ENCODE measurements at places on chromosomes 2 and 18. TPM values are rescaled to one million over a fixed set of nuclear protein-coding genes. Genes with fewer than 3 reads are reported as not detected.

- no peak for DNase-seq
- no peak overlapping the region for H3K4me3 ChIP-seq
- no peaks in the 10 kb centered on the region for H3K4me1 ChIP-seq
- no peak overlapping the region for H3K27ac ChIP-seq
These were observed 78.4 kb downstream of the ARHGEF4 start for GRCh38 chr2:130915149-130915548.

- no peaks in the 10 kb centered on the region for H3K4me1 ChIP-seq
- H3K4me3 ChIP-seq = no peak overlapping the region
- H3K27me3 ChIP-seq = no peaks in the 10 kb centered on the region
- H3K36me3 ChIP-seq = no peaks in the 10 kb centered on the region
- H3K27ac ChIP-seq = no peak overlapping the region
These were observed 4.4 kb downstream of the SLC5A7 start for GRCh38 chr2:107990718-107991117.

DNA sequence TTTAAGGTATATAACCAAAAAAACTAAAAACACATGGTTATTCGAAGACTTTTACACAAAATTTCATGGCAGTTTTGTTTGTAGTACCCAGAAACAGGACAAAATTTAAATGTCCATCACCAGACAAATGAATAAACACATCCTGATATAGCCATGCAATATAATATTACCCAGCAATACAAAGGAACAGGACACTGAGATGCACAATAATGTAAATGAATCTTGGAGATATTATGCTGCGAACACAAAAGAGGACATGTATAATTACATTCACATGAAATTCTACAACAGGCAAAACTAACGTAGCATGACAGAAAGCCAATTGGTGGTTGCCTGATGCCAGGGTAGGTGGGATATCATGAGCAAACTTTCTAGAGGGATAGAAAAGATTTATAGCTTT, 92.4 kb upstream of the OTX1 start:
- no peak overlapping the region for H3K4me3 ChIP-seq
- no peak overlapping the region for H3K27ac ChIP-seq
- no peaks in the 10 kb centered on the region for H3K27me3 ChIP-seq
- no peak for DNase-seq

CD207 gene
- total RNA-seq = 0.16 TPM

GRCh38 chr2:37809525-37809924, 115.6 kb upstream of the RMDN2 start:
- no peak overlapping the region for H3K27ac ChIP-seq
- H3K4me1 ChIP-seq = peaks cover 7% of the 10 kb centered on the region
- no peak overlapping the region for H3K4me3 ChIP-seq
- no peaks in the 10 kb centered on the region for H3K36me3 ChIP-seq
- DNase-seq = no peak

GRCh38 chr2:180413336-180413735, 406.2 kb upstream of the CWC22 start:
- no peak for DNase-seq
- H3K27ac ChIP-seq = no peak overlapping the region
- H3K4me3 ChIP-seq = no peak overlapping the region
- no peaks in the 10 kb centered on the region for H3K36me3 ChIP-seq
- no peaks in the 10 kb centered on the region for H3K27me3 ChIP-seq

CIB4 gene
- not detected for total RNA-seq

PID1 gene
- total RNA-seq = 11.3 TPM

- DNase-seq = no peak
- no peak overlapping the region for H3K27ac ChIP-seq
- H3K27me3 ChIP-seq = no peaks in the 10 kb centered on the region
- no peaks in the 10 kb centered on the region for H3K36me3 ChIP-seq
These were observed 414.6 kb downstream of the ZNF516 start for GRCh38 chr18:76080430-76080829.

ITGB6 gene
- 2.6 TPM for total RNA-seq

HTR2B gene
- total RNA-seq = not detected

OSR1 gene
- 3.0 TPM for total RNA-seq

DNA sequence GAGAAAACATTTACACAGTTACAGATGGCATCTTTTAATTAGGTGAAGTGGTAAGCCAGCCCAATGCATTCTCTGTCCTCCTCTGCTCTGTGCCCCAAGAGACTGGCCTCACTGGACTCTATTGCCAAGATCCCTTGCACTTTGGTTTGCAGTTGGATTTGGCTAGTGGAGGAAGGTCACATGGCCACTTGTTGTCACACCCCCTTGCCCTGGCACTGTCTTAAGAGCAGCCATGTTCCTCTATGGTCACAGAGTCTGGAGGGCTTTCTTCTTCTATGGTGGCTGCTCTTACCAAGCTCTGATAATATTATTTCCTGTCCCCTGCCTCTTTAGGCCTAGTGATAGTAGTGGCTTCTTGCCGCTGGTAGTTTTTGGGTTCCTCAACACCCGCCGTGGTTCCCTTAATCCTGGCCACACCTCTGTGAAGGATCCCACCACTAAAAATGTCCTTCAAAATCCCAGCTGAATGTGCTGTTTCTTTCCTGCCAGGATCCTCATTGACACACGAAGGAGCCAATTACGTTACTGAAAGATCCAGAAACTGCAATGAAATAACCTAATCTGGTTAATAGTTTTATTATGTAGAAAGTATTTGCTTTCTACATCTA, 111.1 kb downstream of the CDC42EP3 start:
- H3K36me3 ChIP-seq = no peaks in the 10 kb centered on the region
- peaks cover 24% of the 10 kb centered on the region for H3K4me1 ChIP-seq
- H3K4me3 ChIP-seq = no peak overlapping the region
- no peaks in the 10 kb centered on the region for H3K27me3 ChIP-seq
- DNase-seq = no peak

DNA sequence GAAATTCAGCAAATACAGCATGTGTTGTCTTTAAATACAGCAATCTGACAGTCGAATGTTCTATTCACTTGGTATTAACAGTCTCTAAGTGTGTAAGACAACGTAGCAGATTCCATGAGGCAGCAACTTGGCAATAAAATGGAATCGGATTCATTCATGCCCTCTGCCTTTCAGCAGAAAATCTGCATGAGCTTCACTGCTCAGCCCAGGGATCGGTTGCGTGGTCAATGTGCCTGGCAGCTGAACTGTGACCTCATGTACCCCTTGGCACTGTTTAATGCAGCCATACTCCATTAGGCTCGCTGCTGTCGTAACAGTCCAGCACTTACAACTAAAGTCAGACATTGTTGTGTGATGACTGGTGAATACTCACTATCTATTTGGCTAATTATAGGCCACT, 17.7 kb upstream of the RGPD4 start:
- H3K36me3 ChIP-seq = no peaks in the 10 kb centered on the region
- DNase-seq = no peak

DNA sequence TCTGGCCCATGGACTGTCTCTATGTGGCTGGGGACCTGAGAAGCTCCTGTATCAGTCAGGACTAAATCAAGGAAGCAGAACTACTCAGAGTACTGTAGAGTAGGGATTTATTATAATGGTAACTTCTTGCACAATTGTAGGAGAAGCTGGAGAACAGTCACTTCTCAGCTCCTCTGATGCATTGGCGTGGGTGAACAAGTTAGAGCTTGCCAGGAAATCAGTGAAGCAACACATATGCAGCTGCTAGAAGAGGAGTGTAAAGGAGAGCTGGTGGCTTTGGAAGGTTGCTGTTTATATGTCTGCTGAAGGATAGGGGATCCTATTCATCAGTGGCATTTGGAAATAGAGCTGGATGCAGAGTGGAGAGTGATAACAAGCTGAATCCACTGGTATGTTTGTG, 215.5 kb upstream of the CWC22 start:
- no peaks in the 10 kb centered on the region for H3K27me3 ChIP-seq
- DNase-seq = no peak
- no peak overlapping the region for H3K4me3 ChIP-seq
- H3K36me3 ChIP-seq = no peaks in the 10 kb centered on the region
- H3K27ac ChIP-seq = no peak overlapping the region
- no peaks in the 10 kb centered on the region for H3K4me1 ChIP-seq

DNA sequence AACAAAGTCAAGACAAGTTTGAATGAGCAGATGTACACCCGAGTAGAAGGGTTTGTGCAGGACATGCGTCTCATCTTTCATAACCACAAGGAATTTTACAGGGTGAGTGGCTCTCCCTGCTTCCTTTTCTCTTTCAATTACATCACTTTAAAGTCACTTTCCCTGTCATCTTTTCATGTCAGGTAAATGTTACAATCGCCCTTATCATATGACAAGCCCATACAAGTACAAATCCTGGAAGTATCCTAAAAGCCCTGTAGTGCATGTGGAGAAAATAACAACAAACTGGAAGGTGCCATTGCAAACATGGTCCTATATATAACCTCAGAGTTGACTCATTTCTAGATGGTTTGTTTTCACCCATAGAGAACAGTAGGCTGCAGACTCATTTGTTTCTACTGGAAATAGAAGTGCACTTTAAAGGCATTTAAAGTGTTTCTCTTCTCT, 126.0 kb downstream of the SP100 start:
- no peaks in the 10 kb centered on the region for H3K4me1 ChIP-seq
- no peak overlapping the region for H3K27ac ChIP-seq
- no peak overlapping the region for H3K4me3 ChIP-seq

DNA sequence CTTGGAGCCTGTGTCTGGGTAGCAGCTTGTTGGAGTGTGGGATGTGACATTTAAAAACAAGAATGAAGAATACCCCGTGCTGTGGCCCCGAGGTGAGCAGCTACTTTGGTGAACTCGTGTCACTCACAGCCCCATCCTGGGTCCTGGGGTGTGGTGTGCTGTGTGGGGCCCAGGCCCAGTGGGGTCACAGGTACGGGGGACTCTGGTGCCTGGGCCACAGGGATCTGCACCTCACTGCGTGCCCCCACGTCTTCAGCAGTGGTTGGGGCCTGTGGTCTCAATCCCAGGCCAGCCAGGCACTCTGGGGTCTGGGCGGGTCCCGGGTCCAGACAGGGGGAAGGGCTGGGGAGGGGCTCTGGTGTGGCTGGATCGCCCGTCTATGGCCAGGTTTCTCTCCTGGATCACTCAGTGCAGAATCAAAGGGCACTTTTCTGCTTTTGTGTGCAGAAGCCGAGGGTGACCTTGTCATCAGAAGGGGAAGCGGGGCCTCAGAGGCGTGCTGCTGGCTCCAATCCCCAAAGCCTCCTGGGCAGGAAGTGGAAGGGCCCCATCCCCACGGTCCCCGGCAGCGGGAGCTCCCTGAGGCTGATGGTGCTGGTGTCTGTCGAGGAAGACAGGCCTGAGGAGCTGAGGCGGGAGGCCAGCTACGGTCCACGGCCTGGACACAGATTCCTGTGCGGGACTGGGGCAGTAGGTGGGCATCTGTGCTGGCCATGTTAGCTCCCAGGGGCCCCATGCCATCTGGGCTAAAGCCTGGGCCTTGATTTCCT, 1.4 kb downstream of the GPR35 start:
- H3K27me3 ChIP-seq = no peaks in the 10 kb centered on the region
- peak; percentile 30 for DNase-seq
- no peak overlapping the region for H3K27ac ChIP-seq
- no peaks in the 10 kb centered on the region for H3K36me3 ChIP-seq
- H3K4me3 ChIP-seq = no peak overlapping the region

- H3K36me3 ChIP-seq = no peaks in the 10 kb centered on the region
- no peak overlapping the region for H3K27ac ChIP-seq
- no peaks in the 10 kb centered on the region for H3K27me3 ChIP-seq
- H3K4me1 ChIP-seq = peaks cover 21% of the 10 kb centered on the region
These were observed 33.8 kb downstream of the SDC1 start for GRCh38 chr2:20190876-20191713.

GAREM1 gene
- total RNA-seq = 0.51 TPM

GRCh38 chr2:238499731-238500580, 73.2 kb downstream of the ASB1 start:
- H3K27me3 ChIP-seq = no peaks in the 10 kb centered on the region
- H3K27ac ChIP-seq = no peak overlapping the region
- no peak for DNase-seq
- no peaks in the 10 kb centered on the region for H3K4me1 ChIP-seq
- H3K4me3 ChIP-seq = no peak overlapping the region

- no peaks in the 10 kb centered on the region for H3K27me3 ChIP-seq
- no peaks in the 10 kb centered on the region for H3K4me1 ChIP-seq
- no peak overlapping the region for H3K27ac ChIP-seq
- no peak overlapping the region for H3K4me3 ChIP-seq
- no peak for DNase-seq
These were observed 82.6 kb downstream of the SP100 start for GRCh38 chr2:230498506-230499107.

ACKR3 gene
- total RNA-seq = 3.9 TPM

GRCh38 chr18:76405681-76406356, 89.2 kb downstream of the ZNF516 start:
- no peaks in the 10 kb centered on the region for H3K36me3 ChIP-seq
- no peaks in the 10 kb centered on the region for H3K27me3 ChIP-seq
- H3K4me1 ChIP-seq = no peaks in the 10 kb centered on the region
- no peak overlapping the region for H3K27ac ChIP-seq

DNA sequence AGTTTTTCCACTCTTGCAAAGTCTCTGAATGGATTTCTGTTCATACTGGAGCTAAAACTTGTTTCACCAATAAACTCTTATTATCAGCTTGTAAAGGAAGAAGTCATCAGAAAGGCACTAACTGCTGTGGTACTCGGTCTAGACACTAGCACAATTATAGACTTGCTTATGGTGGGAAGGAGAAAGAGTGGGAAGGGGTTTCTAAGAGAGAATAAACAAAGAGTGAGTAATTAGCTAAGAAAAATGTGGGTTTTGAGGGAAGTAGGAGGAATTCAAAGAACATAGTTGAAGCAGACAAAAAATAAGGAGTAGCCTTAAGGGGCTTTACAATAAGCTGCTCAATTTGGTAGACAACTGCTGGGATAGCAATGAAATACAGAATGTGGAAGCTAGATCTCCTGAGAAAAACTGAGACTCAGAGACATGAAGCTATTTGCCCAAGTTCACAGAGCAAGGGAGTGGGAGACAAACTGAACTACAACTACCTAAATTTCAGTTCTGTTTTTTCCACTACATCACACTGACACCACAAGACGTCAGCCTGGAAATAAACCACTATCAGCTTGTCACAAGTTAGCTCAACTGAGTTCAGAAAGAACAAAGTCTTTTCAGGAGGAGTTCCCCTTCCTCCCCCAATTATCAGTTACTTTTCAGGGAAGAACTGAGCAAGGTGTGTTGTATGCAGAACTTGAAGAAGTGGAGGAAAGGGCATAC, 59.7 kb downstream of the MAP4K3 start:
- H3K36me3 ChIP-seq = no peaks in the 10 kb centered on the region
- 0 out of 2 replicates have a peak, but pooled peaks cover 4% of the 10 kb centered on the region for H3K4me1 ChIP-seq
- H3K27me3 ChIP-seq = no peaks in the 10 kb centered on the region
- H3K4me3 ChIP-seq = no peak overlapping the region

All from Caco-2 (cell line).